Kidney (tissue), 22 donors: ENCODE measurements at places on chromosomes 13 and 19. TPM values are rescaled to one million over a fixed set of nuclear protein-coding genes. Genes with fewer than 3 reads are reported as not detected.

The LRFN3 gene
- total RNA-seq = 9.4 TPM

GRCh38 chr13:32403108-32403507 lies 24.8 kb downstream of the N4BP2L1 start:
- no peaks in the 10 kb centered on the region for H3K4me1 ChIP-seq
- no peak overlapping the region for H3K4me3 ChIP-seq
- no peak overlapping the region for H3K27ac ChIP-seq
- no peak for DNase-seq
- peaks cover 5% of the 10 kb centered on the region for H3K36me3 ChIP-seq

The COX7A1 gene
- 56.2 TPM for total RNA-seq

DNA sequence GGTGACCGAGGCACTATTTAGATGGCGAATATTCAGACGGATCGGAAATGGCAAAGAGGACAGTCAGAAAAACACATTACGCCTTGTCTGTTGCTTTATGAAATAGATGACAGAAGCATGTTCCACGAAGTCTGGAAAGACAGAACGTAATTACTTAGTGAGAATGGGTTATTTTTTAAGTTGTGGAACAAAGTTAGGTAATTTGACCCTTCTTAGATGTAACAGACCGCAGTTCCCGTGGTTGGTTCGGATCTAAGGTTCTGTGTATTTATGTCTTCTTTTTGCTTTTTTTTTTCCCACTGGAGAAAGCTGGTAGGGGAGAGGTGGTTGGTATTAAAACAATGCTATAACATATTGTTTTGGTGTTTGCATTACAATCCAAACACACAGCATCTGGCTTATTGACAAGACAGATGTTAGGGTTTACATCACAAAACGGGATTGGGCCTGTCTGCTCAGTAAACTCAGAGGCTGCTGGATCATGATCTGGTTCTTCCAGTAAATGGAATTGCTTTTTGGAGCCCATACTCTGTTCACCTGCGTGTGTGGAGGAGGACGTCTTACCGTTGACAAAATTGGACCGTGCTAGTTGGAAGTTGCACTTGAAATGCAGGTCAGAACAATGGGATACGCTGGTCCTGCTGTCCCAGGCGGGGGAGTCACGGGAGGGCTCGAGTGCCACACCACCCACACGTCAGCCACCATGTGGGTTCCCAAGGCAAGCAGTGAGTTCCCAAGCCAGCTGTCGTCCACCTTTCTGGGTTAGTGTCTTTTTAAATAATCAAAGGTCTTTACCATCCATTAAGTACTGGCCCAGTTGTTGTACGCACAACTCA lies 13.8 kb downstream of the ATP11A start:
- no peak overlapping the region for H3K4me3 ChIP-seq
- H3K36me3 ChIP-seq = no peaks in the 10 kb centered on the region
- DNase-seq = peak; percentile 22
- H3K27ac ChIP-seq = no peak overlapping the region
- no peaks in the 10 kb centered on the region for H3K4me1 ChIP-seq
- no peaks in the 10 kb centered on the region for H3K27me3 ChIP-seq

- peaks cover 5% of the 10 kb centered on the region for H3K4me1 ChIP-seq
- no peak overlapping the region for H3K27ac ChIP-seq
- H3K27me3 ChIP-seq = no peaks in the 10 kb centered on the region
- no peak for DNase-seq
- no peak overlapping the region for H3K4me3 ChIP-seq
Observed at GRCh38 chr19:33758541-33759013, 38.1 kb upstream of the KCTD15 start.

DNA sequence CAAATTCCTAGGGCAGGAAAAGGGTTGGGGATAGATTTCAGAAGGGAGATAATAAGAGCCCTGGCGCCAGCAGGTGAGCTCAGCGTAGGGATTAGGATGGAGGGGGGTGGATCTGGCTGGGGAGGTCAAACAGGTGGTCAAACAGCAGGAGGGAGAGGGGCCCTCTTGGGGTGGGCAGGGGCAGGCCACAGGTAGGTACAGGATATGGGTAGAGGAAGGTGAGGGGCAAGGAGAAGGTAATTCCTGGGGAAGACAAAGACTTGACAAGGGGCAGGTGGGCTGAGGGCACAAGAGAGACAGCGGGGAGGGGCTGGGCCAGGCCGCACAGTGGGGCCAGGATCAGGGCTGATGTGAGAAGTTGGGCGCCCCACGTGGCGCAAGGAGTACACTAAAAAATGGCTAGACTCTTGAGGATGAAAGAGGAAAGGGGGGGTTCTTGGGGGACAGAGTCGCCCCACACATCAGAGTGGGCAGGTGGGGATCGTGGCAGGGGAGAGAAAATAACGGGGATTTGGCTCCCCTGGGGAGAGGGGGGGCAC lies 713 bp downstream of the KRI1 start:
- DNase-seq = peak; percentile 82
- no peaks in the 10 kb centered on the region for H3K4me1 ChIP-seq
- H3K27me3 ChIP-seq = no peaks in the 10 kb centered on the region
- peak overlapping the region; percentile 68 for H3K4me3 ChIP-seq

The TINCR gene
- total RNA-seq = 0.94 TPM

The ATP5F1D gene
- 183 TPM for total RNA-seq

DNA sequence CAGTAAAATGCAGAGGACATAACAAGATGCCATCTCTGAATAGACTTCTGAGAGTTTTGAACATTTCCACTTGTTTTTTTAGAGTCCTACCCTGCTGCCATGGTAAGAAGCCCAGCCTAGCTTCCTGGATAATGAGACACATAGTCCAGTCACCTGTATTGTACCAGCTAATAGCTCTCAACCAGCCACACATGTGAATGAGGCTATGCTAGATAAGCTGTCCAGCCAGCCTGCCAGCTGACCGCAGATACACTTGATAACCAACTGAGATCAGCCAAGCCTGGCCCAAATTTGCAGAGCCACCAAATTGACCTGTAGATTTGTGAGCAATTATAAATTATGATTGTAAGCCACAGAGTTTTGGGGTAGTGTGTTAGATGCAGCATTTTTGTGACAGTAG lies 10.7 kb downstream of the RFXAP start:
- H3K36me3 ChIP-seq = peaks cover 4% of the 10 kb centered on the region
- H3K27me3 ChIP-seq = no peaks in the 10 kb centered on the region
- H3K27ac ChIP-seq = no peak overlapping the region
- no peaks in the 10 kb centered on the region for H3K4me1 ChIP-seq

DNA sequence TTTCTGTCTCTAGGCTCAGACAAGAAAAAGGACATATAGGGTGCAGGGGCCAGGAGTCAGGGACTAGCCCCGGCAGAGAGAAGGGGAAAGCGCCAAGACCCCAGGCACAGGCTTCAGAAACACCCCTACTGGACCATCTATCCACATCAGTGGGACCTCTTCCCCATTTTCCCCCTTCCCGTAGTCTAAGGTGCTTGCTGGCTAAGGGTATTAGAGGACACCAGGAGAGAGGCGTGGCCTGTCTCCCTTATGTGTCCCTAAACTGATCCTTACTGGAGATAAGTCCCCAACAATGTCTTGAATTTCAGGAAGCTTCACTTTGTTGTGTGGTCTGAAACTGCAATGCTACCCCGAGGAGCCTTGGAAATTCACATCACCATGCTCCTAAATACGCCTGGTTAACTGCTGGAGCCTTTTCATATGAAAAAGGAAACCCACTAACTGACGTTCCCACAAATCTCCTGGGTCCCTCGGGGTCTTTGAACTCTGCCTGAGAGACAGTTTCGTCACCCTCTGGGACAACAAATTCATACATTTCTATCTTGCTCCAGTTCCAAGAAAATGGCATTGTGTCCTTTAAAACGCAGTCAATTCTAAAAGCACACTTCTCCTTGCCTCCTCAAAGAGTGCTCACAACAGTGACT lies 197.7 kb downstream of the COL4A1 start:
- H3K4me3 ChIP-seq = no peak overlapping the region
- H3K27me3 ChIP-seq = no peaks in the 10 kb centered on the region

The FAAP24 gene
- total RNA-seq = 2.0 TPM

The MBD3L2 gene
- not detected for total RNA-seq

The CNFN gene
- total RNA-seq = 2.2 TPM

The KASH5 gene
- total RNA-seq = not detected

The CGB8 gene
- not detected for total RNA-seq

The PCP2 gene
- total RNA-seq = 6.1 TPM

The SBK2 gene
- total RNA-seq = not detected

- H3K4me3 ChIP-seq = no peak overlapping the region
- no peak for DNase-seq
- no peaks in the 10 kb centered on the region for H3K36me3 ChIP-seq
- H3K27me3 ChIP-seq = no peaks in the 10 kb centered on the region
- no peaks in the 10 kb centered on the region for H3K4me1 ChIP-seq
- H3K27ac ChIP-seq = no peak overlapping the region
Observed at GRCh38 chr13:107035778-107036177, 467.8 kb upstream of the ARGLU1 start.

DNA sequence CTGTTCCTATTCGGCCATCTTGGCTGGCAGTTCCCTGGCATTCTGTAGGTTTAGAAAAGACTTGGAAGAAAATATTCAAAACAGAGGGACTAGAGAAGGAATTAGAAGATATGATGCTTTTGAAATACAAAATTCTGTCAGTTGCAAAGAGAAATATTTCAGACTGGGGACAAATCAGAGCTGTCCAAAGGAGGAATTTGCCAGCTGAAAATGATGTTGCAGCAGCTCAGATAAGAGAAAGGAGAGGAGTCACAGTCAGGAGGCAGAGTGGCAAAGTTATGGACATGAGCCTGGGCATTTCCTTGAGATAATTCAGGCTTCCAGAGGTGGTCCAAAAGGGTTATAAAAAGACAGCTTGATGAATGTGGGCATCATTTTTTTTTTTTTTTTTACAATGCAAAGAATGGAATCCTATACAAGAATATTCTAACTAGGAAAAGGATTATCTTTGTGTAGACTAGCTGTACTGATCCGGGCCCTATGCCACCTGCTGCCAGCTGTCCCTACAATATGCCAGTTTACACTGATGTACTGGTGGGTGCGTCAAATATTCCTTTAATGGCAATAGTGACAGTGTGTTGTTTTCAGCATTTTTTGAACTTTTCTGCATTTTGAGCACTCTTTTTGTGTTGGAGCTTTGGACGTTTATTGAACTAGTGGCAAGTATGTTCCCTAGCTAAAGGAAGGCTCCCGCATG lies 31.8 kb upstream of the CBY2 start:
- no peak overlapping the region for H3K27ac ChIP-seq
- H3K4me3 ChIP-seq = no peak overlapping the region
- no peaks in the 10 kb centered on the region for H3K4me1 ChIP-seq
- DNase-seq = no peak
- no peaks in the 10 kb centered on the region for H3K36me3 ChIP-seq

- peak; percentile 53 for DNase-seq
- H3K27ac ChIP-seq = no peak overlapping the region
- peaks cover 7% of the 10 kb centered on the region for H3K27me3 ChIP-seq
- no peaks in the 10 kb centered on the region for H3K4me1 ChIP-seq
Observed at GRCh38 chr13:112443191-112443994, 67.2 kb downstream of the SPACA7 start.

The PSG1 gene
- total RNA-seq = not detected
